Stimulated activated CD8-positive, alpha-beta memory T cell treated with anti-CD3 and anti-CD28 coated beads, Interleukin-4, amount 100 ng/mL, for 24 hours (primary cell): ENCODE measurements at places on chromosomes 11 and 22.

- DNase-seq: no peak
These were observed 29.3 kb upstream of the PPP2R1B start for GRCh38 chr11:111795334-111795985.

DNA sequence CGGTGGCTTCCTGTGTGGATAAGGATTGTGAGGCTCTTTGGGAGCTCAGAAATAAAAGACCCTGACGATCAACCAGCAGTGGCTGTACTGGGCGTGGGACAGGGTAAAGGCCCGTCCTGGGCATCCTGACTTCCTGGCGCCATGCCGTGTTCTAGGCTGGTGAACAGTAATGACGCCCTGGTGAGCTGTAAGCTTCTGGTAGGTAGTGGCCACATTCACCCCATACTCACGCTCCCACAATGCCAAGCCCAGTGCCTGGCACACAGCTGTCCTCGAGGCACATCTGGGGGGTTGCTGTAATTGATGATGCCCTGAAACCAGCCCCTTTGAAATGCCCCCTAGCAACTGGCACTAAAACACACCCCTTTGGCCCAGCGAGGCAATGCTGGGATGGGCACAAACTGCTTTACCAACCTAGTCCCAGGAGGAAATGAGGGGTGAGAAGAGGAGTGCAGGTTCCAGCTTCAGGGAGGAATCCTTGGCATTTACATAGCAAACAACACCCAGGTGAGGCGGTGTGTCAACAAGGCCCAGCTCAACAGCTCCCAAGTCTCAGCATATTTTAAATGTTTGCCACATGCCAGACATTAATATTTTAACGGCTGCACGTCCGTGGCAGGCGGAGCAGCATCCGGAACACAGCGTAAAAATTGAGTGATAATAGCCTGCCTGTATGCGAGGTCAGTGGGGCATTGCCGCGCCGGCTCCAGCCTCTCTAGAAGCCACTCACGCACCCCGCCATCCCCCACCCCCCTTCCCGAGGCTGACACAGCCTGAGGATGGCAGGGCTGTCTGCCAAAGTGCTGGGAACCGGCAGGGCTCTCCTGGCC is 79.3 kb downstream of the DSCAML1 start:
- no peak for DNase-seq

- no peak for DNase-seq
These were observed 287 bp downstream of the RPS13 start for GRCh38 chr11:17077240-17077519.

GRCh38 chr11:120713296-120713695 is 201.7 kb downstream of the GRIK4 start:
- DNase-seq: no peak

DNA sequence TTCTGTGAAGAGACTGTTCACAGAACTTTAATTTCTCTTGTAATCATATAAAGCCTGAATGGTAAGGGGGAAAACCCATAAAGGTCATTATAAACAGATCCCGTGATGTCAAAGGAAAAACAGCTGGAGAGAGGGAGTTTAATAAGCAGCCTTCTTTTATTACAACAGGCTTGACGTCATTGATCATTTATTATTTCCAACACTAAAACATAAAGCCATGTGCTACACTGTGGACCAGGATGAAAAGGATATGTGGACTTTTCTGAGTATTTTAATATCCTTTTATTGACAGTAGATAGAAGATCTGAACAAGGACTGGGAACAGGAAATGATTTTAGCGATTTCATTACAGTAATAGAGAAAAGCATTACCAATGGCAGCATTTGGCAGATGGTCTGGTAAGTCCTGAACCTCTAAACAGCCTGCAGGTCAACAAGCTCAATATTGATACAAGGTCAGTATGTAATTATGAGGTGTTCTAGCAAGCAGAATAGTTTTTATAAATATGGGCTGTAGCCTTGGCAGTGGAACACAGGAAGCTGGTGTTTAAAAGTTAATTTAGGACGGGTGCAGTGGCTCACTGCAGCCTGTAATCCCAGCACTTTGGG is 25.1 kb upstream of the TPH1 start:
- DNase-seq: no peak

DNA sequence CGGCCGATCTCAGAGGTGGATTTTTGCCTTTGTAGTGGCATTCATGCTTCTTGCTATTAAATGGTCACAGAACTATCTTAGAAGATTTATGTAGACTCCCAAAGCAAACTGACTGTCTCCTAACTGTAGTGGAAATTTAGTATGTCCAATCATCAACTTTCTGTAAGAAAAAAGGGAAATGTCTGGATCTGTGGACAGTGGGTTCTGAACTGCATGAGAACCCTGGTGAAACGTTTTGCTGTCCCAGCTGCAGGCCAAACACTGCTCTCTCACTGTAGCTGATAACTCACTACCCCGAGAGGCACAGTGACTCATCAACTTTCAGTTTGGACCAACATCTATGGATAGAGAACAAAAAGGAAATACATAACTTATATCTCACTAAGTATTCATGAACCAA is 387.1 kb downstream of the SOX6 start:
- no peak for DNase-seq

GRCh38 chr11:59766542-59767224 is 11.5 kb downstream of the STX3 start:
- no peak for DNase-seq

- DNase-seq: no peak
These were observed 484.0 kb downstream of the NTM start for GRCh38 chr11:131854391-131854790.

DNA sequence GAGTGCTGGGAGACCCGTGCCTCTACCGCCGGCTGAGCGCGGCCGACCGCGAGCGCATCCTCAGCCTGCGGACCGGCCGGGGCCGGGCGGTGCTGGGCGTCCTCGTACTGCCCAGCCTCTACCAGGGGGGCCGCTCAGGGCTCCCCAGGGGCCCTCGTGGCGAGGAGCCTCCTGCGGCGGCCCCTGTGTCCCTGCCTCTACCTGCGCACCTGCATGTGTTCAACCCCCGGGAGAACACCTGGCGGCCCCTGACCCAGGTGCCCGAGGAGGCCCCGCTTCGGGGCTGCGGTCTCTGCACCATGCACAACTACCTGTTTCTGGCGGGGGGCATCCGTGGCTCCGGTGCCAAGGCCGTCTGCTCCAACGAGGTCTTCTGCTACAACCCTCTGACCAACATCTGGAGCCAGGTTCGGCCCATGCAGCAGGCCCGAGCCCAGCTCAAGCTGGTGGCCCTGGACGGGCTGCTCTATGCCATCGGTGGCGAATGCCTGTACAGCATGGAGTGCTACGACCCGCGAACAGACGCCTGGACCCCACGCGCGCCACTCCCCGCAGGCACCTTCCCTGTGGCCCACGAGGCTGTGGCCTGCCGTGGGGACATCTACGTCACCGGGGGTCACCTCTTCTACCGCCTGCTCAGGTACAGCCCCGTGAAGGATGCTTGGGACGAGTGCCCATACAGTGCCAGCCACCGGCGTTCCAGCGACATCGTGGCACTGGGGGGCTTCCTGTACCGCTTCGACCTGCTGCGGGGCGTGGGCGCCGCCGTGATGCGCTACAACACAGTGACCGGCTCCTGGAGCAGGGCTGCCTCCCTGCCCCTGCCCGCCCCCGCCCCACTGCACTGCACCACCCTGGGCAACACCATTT is 3.5 kb downstream of the KLHDC7B start:
- DNase-seq: no peak

DNA sequence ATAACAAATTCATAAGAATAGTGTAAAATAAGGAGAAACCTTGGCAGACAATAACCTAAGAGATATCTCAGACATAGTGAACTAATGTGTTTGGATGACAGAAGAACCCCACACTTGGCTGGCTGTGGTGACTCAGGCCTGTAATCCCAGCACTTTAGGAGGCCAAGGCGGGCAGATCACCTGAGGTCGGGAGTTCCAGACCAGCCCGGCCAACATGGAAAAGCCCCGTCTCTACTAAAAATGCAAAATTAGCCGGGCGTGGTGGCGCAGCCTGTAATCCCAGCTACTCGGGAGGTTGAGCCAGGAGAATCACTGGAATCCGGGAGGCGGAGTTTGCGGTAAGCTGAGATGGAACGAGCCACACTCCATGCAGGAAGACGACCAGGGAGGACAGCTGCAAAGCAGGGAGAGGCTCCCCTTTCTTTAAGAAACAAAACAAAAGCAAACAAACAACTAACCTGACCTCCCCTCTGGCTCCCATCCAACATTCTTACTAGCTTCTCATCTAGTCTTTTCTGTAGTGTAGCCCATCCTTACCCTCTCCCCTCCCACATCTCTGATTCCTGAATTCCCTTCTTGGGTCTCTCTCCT is 84.2 kb downstream of the ZNF280B start:
- DNase-seq: no peak

- no peak for DNase-seq
These were observed 18.4 kb upstream of the SMIM38 start for GRCh38 chr11:69137151-69137844.

- peak; percentile 41 for DNase-seq
These were observed 27.1 kb upstream of the TMA7B start for GRCh38 chr22:39932918-39933649.

- DNase-seq: no peak
These were observed 105.7 kb upstream of the ANO1 start for GRCh38 chr11:69972351-69972802.

GRCh38 chr11:76838678-76839068 is 22.0 kb upstream of the ACER3 start:
- no peak for DNase-seq

- DNase-seq: no peak
These were observed 31.4 kb upstream of the LRRC10B start for GRCh38 chr11:61477126-61477525.

- DNase-seq: no peak
These were observed 54.5 kb downstream of the GAB2 start for GRCh38 chr11:78363024-78363619.

DNA sequence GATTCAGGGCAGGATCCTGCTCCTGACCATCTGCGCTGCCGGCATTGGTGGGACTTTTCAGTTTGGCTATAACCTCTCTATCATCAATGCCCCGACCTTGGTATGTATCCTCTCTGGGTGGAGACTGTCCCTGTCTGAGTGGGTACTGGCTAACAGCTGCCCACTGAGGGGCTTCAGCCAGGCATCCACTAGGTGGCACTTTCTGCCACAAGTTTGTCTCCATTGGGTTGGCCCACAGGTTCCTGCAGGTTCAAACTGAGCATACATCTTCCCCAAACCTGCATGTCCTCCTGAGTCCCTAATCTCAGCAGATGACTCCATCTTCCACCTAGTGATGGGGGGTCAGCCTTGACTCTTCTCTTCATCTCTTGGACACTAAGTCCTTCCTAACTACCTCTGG is 4.4 kb downstream of the SLC2A11 start:
- DNase-seq: no peak
